ENCODE measurements at places on chromosomes 4 and X.

DNA sequence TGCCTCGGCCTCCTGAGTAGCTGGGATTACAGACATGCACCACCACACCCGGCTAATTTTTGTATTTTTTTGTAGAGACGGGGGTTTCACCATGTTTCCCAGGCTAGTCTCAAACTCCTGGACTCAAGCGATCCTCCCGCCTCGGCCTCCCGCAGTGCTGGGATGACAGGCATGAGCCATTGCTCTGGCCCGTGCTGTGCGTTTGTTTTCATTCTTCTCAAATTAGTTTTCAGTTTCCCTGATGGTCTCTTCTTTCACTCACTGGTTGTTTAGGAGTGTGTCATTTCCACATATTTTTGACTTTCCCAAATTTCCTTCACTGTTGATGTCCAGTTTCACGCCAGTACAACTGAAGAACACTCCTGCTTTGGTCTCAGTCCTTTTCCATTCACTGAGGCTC, 31.8 kb downstream of the SH3TC1 start:
- no peak for DNase-seq

DNA sequence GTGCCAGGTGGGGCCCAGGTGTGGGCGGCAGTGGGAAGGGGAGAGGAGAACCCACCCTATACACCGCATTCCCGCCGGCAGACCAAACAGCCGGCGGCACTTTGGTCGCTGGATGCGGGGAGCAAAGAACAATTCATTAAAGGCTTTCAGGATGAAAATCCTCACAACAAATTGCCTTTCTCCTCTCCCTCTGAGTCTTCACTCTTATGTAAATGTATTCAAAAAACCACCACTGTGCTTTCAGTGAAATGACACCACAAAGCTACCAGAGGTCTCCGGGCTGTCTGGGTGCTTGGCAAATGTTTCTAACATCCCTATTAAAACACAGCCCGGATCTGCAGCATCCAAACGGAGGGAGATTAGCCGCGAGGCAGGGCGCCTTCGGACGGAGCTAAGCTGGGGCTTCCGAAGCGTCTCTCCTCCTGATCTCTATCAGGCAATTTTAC, 171.8 kb upstream of the TBL1X start:
- no peak for DNase-seq

DNA sequence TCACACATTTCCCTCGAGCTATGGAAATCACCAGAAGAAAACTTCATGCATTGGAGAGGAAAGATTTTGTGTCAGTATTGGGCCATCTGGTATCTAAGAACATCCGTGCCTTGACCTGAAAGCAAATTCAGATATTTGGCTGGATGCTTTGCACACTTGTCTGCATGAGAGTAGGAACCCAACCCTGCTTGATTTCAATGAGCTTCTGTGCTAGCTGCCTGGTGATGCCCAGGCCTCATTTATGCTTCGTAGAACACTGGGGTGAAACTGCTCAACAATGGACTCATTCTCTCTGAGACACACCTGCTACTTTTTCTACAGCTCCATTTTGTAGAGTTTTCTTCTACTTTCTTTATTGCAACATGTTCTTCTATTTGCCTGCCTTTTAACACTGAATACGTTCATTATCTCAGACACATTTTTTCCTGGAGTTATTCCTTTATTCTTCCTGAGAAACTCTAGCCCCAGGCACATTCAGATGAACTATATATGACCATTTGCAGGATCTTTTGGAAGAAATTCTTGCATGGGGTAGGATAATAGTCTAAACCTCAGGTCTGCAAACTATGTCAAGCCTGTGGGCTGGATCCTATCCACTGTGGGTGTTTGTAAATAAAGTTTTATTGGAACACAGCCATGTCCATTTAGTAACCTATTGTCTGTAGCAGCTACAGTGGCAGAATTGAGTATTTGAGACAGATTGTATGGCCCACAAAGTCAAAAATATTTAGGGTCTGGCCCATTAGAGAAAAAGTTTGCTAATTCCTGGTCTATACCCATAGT, 83.8 kb upstream of the CLCN4 start:
- no peak for DNase-seq

DNA sequence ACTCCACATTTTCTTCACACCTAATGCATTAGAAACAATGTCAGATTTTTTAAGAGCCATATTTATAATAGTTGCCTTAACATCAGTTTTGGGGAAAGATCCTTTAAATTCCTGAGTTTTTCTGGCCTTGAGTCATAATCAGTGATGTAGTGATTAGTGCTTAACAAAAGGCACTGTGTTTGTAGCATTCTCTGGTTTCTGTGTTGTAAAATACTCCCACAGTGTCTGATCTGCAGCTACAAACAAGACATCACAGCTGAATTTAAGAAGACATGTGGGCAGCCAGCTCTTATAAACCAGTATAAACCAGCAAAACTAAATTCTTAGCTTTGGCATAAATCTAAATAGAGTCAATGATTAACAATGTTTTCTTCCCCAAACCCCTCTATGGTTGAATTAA, 233.8 kb downstream of the FSTL5 start:
- DNase-seq, result no peak

DNA sequence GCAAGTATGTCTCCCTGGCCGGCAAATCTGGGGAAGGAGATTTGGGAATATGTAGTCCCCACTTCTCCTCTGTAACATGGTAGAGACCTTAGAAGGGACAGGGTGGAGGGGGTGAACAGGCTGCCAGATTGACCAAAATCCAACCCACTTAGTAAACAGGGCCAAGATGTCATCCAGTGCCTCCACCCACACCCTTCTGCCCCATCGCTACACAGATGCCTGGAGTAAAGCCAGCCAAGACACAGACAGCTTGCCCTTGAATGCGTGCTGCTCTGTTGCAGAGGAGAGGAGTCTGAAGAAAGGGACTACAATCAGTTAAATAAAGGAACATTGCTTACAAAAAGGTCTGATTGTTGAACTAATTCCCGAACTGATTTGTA, 160.1 kb upstream of the LDB2 start:
- DNase-seq, result no peak

DNA sequence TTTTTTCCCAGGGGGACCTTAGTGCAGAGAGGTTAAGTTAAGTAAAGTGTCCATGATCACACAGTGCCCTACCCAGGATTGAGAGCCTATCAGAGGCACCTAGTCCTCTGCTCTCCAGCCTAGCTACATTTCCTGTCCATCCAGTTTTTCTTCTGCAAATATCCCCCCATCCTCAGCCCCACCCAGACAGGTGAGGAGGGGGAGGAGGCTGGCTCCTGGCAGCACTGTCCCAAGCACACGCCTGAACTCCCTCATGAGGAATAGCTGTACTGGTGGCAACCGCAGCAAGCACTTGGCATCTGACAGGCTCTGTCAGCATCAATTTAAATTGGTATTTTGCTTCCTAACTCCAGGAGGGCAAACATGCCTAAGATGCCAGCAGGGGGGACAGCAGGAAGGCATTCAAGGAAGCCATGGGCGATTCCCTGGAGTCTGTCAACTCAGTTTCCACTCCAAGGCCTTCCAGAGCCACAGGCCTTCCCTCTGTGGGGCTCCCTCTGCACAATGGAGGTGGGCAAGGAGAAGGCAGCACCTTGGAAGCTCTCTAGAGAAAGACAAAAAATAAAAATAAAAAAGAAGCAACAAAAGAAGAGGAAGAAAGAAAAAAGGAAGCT, 6.4 kb upstream of the FRMPD3 start:
- DNase-seq, result no peak

- no peak for DNase-seq
Observed at GRCh38 chrX:138026211-138026610, 460.3 kb downstream of the ZIC3 start.

All from non-pigmented ciliary epithelial cell (primary cell).